ENCODE measurements at places on chromosomes 11 and 22. TPM values are rescaled to one million over a fixed set of nuclear protein-coding genes. Genes with fewer than 3 reads are reported as not detected.

TEX54 gene
- not detected for total RNA-seq

ANO9 gene
- 1.4 TPM for total RNA-seq

CRYBA4 gene
- not detected for total RNA-seq

MFRP gene
- not detected for total RNA-seq

WEE1 gene
- 24.2 TPM for total RNA-seq

CSNK2A3 gene
- 2.5 TPM for total RNA-seq

All from A549 treated with Hydrocortisone at 1 μM for 4 hours (cell line).